Stimulated activated CD4-positive, alpha-beta T cell treated with anti-CD3 and anti-CD28 coated beads, Interleukin-4, amount 100 ng/mL, for 48 hours (primary cell): ENCODE measurements at places on chromosomes 11 and 22.

GRCh38 chr11:123551079-123551478 is 103.3 kb downstream of the SCN3B start:
- no peak for DNase-seq

- DNase-seq = no peak
Observed at GRCh38 chr11:36364551-36365325, 68.7 kb downstream of the PRR5L start.

- DNase-seq = no peak
Observed at GRCh38 chr22:32823024-32823730, 21.7 kb downstream of the TIMP3 start.

DNA sequence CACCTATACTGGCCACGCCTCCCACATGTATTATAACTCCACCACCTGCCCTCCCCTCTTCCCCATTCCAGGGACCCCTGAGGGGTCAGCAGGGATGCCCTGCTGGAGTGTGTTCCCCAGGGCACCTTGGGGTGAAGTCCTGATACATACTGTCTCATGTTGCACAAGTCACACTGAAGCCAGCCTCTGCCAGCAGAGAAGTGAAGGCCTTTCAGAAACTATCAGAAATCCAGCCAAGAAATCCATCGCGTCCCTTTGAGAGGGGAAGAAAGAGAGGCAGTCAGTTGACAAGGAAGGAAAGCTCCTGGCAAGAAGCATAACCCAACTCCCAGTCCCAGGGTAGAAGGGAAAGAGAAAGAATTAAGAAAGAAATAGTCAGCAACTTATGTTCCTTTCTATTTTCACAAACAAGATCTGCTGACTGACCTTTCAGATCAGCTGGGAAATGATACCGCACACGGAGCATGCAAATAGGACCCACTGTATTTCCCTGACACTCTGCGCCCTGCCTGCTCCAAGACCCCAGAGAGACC is 45.2 kb downstream of the SC5D start:
- DNase-seq = no peak

GRCh38 chr11:36736103-36736502 is 138.1 kb upstream of the RAG2 start:
- no peak for DNase-seq

DNA sequence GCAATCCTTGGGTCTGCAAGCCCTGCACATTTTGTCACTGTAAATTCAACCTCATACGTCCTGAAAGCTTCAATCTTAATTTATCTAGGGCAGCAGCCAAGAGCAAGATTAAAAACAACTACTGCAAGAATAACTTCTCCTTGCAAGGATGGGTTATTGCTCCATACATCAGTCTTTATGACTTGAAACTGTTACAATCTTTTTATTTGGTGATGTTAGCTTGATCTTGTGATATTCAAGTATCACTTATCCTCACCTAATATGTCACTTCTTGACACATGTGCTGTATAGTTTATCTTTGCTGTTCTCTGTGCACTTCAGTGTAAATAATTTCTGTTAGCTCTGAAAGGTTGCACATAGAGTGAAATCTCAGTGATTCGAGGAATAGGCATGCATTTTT is 14.7 kb upstream of the APLP2 start:
- DNase-seq = no peak

GRCh38 chr11:1491379-1491778 is 4.8 kb upstream of the MOB2 start:
- no peak for DNase-seq

DNA sequence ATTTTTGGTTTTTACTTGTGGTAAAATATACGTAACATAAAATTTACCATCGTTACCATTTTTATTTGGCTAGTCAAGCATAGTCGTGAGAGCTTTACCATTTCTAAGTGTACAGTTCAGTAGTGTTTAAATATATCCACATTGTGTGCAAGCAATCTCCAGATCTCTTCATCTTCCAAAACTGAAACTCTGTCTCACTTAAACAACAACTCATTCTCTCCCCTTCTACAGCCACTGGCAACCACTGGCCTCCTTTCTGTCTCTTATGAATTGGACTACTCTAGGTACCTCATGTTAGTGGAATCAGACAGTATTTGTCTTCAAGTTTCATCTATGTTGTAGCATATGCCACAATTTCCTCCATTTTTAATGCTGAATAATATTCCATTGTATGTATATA is 37.4 kb downstream of the SMC1B start:
- DNase-seq = no peak

DNA sequence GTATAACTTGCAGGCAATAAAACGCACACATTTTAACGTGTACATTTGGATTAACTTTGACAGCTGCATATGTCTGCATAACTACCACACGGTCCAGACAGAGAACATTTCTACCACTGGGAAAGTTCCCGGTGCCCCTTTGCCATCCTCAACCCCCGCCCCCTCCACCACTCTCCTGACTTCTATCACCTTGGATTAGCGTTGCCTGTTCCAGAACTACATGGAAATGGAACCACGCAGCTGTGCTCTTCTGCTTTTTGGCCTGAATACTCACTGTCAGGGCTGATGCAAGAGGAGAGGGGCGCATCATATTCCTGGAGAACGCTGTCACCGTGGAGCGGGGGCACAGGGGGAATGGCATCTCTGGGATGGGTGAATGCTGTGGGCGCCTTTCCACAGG is 62.1 kb downstream of the LRP5 start:
- DNase-seq = no peak

- no peak for DNase-seq
Observed at GRCh38 chr11:35215945-35216344, 77.0 kb downstream of the CD44 start.

GRCh38 chr11:78876676-78877075 is 302.0 kb upstream of the NARS2 start:
- no peak for DNase-seq

GRCh38 chr11:124195189-124195734 is 12.1 kb downstream of the OR10D3 start:
- peak; percentile 31 for DNase-seq

DNA sequence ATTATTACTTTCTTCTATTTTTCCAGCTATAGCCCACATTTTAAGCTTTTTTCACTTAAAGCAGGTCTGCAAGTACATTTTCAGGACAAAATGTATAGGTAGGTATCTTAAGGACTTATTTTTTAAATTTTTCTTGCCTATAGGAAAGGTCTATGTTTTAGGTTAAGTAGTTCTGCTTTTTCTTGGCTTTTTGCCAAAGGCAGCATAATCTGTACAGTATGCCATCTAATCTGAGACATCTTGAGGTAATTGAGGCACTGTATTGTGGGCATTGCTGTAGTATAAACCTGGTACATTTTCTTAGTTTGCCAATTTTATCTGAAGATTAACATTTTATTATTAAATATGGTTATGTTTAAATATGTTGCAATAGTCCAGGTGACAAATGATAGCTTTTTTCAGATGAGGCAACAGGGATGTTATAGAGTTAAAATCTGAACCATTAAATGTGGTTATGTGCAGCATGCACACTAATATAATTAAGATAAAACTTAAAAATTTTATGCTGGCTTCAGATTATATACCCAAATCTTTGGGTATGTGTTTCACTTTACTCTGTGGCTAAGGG is 42.9 kb downstream of the QSER1 start:
- no peak for DNase-seq

- DNase-seq = no peak
Observed at GRCh38 chr22:29458551-29458950, 20.2 kb downstream of the RFPL1 start.

DNA sequence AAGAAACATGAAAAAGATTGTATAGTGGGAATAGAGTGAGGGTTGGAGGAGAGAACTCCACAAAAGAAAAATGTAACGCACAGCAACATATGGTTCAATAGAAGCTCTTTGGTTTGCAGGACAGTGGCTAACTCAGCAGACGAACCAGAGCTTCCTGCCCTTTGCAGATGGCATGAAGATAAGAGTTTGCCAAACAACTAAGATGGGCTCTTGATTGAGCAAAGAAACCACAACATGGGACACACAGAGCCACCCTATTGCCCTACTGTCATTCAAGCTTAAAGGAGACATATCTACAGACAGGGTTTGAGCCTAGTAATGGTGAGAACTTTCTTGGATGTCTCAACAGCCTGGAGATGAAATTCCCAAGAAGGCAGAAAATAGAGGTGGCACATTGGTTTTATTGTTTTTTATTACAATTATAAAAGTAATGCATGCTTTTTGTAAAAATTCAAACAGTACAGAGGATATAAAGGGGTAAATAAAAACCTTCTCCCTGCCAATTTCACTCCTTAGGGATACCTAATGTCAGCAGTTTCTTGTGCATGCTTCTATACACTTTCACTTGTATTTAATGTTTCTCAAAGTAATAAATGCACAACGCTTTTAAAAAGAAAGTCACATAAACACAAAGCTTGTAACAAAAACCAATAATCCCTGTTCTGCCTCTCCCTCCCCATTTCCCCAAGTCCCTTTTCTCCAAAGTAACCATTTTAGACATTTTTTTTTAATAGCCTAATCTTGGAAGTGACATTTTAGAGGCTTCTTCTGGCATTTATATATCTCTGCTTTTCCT is 63.7 kb downstream of the COPB1 start:
- DNase-seq = no peak

DNA sequence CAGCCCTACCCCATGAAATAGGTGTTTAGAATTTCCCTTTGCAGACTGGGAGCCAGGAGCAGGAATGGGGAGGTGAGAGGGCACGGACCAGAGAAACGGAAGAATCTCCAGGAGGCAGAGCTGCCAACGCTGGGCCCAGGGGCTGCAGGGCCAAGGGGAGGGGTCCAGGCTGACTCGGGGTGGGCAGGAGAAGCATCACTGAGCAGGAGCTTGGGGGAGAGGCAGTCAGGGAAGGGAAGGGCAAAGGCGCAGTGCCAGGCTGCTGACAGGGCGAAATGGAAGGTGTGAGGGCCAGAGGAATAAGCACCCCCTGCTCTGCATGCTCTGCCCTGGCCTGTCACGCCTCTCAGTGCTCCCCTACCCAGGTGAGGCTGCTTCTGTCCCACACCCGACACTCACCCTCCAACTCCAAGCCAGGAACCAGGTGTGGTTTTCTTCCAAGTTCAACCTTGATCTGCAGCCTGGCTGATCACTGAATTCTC is 14.5 kb downstream of the LRRC32 start:
- DNase-seq = no peak

DNA sequence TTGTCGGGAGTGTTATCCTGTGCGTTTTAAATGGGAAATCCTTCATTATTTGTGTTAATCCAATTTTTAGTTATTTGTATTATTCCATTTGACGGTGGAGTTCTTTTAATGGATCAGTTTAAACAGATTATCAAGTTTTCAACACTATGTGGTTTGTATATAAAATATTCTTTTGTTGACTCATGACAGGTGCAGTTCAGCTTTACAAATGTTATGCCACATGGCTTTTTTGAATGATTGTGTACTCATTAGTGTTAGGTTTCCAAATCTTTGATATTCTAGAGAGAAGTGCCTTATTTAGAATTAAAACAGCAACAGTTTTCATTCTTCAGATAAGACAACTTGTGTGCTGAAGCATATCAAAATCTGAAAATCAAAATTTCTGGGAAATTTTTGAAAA is 2.4 kb downstream of the JAM3 start:
- DNase-seq = no peak

DNA sequence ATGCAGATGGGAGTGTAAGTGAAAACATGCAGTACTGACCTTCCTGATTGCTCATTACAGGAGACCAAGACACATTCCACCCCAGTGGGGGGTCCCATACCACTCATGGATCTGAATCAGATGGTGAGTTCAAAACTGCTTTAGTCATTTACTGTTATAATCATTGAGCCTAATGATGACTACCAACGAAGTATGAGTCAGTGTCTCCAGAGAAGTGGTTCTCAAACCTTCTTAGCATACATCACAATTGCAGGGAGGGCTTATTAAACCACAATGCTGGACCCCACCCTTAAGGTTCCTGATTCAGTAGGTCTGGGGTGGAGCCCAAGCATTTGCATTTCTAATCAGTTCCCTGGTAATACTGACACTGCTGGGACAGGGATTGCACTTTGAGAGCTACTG is 75.8 kb downstream of the CD44 start:
- DNase-seq = peak; percentile 41

DNA sequence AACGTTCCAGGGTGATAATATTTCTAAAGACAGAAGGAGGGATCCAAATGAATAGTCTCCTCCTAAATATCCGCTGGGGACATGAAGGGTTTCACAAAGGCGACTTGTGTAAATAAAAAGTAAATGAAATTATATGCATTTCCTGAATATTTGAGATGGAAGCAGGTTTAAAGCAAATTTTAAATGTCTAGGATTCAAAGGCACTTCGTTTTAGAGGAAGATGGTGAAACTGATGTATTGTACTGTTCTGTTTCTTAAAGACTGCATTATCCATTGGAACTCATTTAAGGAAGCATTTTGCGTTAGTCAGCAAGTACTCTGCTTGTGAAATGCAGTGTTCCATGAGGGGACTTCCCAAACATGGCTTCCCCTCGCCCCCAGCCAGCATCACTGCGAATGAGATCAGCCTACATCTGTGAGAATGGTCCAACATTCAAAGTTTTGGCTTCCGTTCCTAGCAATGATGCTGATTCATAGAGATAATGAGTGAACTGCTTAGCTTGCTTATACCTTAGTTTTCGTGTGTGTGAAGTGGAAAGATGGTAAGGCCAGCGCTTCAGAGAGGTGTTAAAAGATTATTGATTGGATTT is 1.5 kb downstream of the RAB39A start:
- DNase-seq = no peak

DNA sequence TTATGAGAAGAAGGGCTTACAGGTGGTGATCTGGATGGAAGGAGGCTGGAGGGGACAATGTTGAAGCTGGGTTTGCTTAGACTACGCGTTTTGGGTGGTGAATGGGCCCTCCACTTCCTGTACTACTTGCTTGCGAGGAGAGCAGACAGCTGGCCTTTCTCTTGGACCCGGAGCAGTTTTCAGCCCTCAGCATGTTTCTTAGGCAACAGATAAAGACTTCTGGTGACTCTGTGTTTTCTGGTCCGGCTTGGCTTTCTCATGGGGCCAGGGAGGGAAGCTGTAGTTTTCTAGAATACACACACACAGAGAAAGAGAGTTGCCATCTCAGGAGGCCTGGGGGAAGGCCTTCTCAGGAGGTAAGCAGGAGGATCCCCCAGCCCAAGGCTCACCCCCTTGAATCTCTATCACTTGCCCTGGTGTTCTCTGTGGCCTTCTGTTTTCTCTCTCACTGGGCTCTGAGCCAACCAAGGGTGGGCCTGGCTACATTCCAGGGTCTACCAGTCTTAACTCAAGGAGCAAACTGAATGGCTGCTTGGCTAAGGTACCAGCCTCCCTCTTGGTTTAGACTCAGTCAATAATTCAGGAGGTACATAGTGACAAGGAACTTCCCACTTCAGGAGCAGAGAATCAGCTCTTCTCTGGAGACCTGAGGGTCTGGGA is 2.4 kb downstream of the CCS start:
- no peak for DNase-seq

DNA sequence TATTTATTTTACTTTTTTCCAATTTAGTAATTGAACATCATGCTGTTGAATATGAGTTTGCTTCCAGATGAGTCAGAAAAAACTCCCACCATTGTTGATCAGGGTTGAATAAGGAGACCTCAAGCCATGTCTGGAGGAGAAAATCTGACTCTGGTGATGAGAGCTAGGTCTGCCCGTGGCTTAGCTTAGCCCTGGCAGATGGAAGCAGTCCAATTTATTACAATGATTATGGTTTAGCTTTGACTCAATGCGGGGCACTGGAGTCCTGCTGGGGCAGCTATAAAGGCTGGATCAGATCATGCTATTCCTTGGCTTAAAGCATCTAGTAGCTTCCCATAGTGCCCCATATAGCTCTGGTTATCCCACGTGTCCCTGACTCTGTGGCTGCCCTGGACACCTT is 506.5 kb downstream of the MN1 start:
- DNase-seq = no peak
